Body of pancreas (tissue), 4 donors: ENCODE measurements at places on chromosomes 16 and 17. TPM values are rescaled to one million over a fixed set of nuclear protein-coding genes. Genes with fewer than 3 reads are reported as not detected.

CCDC40 gene
- 13.5 TPM for total RNA-seq

HAS3 gene
- 0.26 TPM for total RNA-seq

OR1F1 gene
- total RNA-seq = not detected

CLEC18A gene
- total RNA-seq = 2.1 TPM

FN3K gene
- 15.2 TPM for total RNA-seq

KRTAP4-12 gene
- not detected for total RNA-seq

RPH3AL gene
- total RNA-seq = 89.5 TPM

TMC7 gene
- total RNA-seq = 0.33 TPM

CD300E gene
- total RNA-seq = not detected

- DNase-seq = no peak
- no peaks in the 10 kb centered on the region for H3K36me3 ChIP-seq
- no peak overlapping the region for H3K4me3 ChIP-seq
These were observed 230.4 kb downstream of the CPPED1 start for GRCh38 chr16:12573300-12573699.

DNA sequence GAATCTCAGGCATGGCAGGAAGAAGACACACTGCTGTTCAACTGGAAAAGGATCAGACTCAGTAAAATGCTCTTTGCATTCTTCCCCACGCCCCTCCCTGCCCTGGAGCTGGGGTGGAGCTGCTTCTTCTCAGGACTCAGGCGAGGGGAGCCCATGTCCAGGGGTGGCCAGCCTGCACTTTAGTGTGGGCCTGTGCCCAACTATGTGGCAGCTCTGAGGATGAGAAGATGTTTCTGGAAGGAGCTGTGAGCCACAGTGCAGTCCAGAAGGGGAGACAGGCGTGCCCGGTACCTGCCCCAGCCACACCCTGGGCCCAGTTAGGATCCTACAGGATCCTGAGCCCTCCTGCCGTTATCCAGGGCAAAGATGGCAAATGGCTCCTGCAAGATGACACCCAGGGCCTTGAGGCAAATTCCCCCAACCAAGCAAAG lies 120.3 kb downstream of the ANKRD11 start:
- H3K36me3 ChIP-seq = no peaks in the 10 kb centered on the region
- peaks cover 37% of the 10 kb centered on the region for H3K4me1 ChIP-seq
- H3K4me3 ChIP-seq = no peak overlapping the region
- H3K27me3 ChIP-seq = no peaks in the 10 kb centered on the region
- no peak overlapping the region for H3K27ac ChIP-seq

DNA sequence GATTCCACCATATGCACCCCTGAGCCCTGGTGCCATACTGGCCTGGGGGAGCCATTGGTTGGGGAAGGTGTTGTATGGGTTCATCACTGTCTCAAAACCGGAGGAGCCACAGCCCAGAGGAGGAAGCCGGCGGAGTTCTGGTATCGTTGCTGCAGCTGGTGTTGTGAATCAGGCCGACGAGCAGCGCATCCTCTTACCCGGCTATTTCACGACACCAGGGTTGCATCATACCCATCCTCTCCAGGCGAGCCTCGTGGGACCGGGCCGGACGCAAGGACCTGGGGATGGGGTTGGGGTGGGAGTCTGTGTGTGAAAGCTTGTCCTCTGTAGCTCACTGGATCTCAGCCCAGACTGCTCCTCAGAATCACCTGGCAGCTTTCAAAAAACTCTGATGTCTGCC lies 6.6 kb upstream of the SLC12A3 start:
- H3K27me3 ChIP-seq = no peaks in the 10 kb centered on the region
- no peak for DNase-seq
- peaks cover 26% of the 10 kb centered on the region for H3K4me1 ChIP-seq
- H3K27ac ChIP-seq = no peak overlapping the region
- no peak overlapping the region for H3K4me3 ChIP-seq

- DNase-seq = no peak
- H3K36me3 ChIP-seq = no peaks in the 10 kb centered on the region
- H3K4me1 ChIP-seq = no peaks in the 10 kb centered on the region
- H3K4me3 ChIP-seq = no peak overlapping the region
- no peaks in the 10 kb centered on the region for H3K27me3 ChIP-seq
- no peak overlapping the region for H3K27ac ChIP-seq
These were observed 43.0 kb upstream of the CDH8 start for GRCh38 chr16:62079236-62079635.

GRCh38 chr17:40347319-40348135 lies 17.0 kb downstream of the GJD3 start:
- H3K36me3 ChIP-seq = no peaks in the 10 kb centered on the region
- H3K4me3 ChIP-seq = no peak overlapping the region
- H3K4me1 ChIP-seq = peaks cover 67% of the 10 kb centered on the region
- H3K27me3 ChIP-seq = no peaks in the 10 kb centered on the region

DNA sequence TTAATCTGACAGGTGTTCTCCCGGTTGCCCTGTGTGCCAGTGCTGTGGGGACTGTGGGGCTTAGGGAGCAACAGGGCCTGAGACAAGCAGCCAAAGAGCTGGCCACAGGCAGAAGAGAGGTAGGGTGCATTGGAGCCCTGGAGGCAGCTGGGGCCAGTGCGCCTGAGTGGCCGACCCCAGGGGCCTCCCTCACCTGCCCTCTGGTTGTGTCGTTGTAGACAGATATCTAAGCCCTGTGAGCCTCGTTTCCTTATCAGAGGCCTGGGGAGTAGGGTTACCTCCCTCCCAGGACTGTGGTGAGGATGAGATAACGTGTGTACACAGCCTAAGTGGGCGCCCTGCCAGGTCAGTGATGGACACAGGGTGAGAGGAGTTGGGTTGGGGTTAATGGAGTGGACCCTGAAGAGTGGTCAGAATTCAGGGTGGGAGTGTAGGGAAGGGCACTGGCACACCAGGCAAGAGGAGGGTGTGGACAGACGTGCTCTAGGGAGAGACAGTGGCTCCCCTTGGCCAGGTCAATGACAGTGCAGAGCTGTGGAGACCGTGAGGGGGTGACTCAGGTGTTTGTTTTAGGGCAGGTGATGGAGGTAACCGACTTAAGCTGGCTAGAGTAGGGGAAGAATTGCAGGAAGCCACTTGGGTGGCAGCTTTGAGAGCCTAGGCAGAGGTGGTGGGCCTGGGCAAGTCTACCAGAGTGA lies 3.4 kb downstream of the NARF start:
- H3K27ac ChIP-seq = no peak overlapping the region
- DNase-seq = peak; percentile 64
- H3K27me3 ChIP-seq = no peaks in the 10 kb centered on the region
- peaks cover 5% of the 10 kb centered on the region for H3K36me3 ChIP-seq
- H3K4me1 ChIP-seq = peaks cover 52% of the 10 kb centered on the region

DNA sequence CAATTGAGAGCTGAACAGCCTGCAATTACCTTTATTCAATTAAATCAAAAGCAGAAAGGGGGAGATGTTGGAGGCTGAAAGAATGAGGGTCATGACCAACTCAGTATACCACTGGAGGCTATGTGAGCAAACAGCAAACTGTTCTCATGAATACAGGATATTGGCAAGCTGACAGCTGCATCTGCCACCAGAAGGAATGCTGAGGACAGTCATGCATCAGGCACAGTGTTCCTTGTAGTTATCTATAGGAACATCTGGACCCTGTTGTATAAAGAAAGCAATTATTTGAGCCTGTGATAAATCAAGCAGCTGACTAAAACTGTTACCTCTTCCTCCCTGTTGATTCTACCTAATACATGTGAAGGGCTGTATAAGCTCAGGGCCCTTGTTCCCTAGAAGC lies 2064.6 kb downstream of the TP53TG3F start:
- no peaks in the 10 kb centered on the region for H3K4me1 ChIP-seq
- no peak overlapping the region for H3K27ac ChIP-seq
- no peaks in the 10 kb centered on the region for H3K27me3 ChIP-seq
- H3K36me3 ChIP-seq = no peaks in the 10 kb centered on the region

DNA sequence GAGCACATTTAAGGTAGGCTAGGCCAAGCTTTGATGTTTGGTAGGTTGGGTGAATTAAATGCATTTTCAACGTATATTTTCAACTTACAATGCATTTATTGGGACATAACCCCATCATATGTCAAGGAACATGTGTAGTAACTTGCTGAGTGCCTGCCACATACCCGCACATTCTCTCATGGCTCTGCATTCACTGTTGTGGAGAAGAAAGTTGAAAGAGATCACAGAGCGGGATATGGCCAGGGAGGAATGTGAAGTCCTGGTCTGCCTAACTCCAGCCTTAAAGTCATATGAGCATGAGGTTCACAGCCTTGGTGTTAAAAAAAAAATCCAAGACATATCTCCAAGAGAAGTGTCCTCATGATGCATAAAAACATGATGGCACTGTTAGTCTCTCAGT lies 79.1 kb downstream of the CFDP1 start:
- no peak for DNase-seq
- no peaks in the 10 kb centered on the region for H3K4me1 ChIP-seq
- no peaks in the 10 kb centered on the region for H3K36me3 ChIP-seq
- no peak overlapping the region for H3K4me3 ChIP-seq
- no peaks in the 10 kb centered on the region for H3K27me3 ChIP-seq

DNA sequence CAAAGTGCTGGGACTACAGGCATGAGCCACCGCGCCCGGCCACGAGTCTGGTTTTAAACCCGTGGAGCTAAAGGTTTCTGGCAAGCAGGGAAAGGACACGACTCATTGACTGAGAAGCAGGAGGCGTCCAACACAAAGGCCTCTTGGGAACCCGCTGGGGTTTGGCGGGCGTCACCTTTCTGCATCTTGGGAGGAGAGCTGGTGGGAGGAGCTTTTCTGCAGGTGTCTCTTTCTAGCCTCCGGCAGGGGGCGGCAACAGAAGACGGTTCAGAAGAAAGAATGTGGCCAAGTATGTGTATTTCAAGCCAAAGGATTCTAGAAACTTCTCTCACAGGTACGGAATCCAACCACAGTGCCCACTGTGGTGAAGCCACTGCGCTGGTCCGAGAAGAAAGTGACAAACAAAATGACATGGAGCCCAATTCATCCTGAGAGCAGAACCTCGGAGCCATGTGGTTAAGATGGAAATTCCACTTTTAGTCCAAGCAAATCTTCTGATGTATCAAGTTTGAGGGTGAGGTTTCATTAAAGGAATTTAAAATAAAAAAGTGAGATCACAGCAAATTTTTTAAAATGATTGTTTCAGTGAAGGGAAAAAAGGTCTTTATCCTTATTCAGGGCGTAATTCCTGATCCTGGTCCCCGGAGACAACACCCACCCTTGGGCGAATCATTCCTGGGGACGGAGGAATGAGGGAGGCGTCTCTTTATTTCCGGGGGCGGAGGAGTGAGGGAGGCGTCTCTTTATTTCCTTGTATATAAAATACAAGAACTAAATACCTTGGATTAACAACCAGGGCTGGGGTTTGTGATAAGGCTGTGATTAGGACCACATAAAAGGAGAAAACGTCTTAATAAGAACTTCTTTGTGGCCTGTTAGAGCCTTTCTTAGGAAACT lies 97.6 kb downstream of the MRM3 start:
- peaks cover 73% of the 10 kb centered on the region for H3K4me1 ChIP-seq
- no peaks in the 10 kb centered on the region for H3K36me3 ChIP-seq
- DNase-seq = peak; percentile 97
- no peaks in the 10 kb centered on the region for H3K27me3 ChIP-seq
- no peak overlapping the region for H3K4me3 ChIP-seq

DNA sequence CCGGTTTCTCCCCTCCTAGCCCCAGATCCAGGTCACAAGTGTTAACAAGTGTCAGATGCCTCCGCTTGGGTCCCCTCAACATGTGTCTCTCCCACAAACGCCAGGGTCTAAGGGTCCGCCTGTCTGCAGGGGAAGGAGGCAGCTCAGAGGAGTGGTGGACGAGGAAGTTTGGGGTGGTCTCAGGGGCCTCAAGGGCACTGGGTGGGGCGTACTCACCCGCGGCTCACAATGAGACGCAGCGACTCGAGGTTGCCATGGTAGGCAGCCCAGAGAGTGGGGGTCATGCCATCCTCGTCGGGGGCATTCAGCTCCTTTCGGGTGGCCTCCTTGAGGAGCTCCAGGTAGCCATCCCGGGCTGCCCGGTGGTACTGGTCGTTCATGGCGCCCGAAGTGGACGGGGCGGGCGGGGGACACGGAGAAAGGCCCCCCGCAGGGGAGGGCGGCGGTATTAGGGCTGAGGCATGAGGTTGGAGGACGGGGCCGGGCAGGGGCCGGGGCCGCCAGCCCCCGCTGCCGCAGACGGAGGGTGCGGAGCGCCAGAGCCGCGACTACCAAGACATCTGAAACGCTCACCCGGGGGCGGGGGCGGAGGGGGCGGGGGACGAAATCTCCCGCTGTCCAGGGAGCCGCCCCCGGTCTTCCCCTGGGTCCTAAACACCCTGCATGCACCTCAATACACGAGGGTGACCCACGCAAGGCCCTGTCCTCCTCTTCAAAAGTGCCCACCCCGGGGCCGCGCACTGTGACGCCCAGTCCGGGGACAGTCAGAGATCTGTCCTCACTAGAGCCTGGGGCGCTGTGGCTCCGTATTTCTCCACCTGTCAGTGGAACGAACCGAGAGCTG lies at the start of gene USH1G:
Gene USH1G (minus strand): TSS at position 562 of the 844 bp plus-strand sequence. CDS start 182 bp downstream, at position 380.
- H3K27ac ChIP-seq = no peak within 1 kb of the TSS
- H3K27me3 ChIP-seq = no peaks in the 10 kb centered on the region
- peaks cover 28% of the 10 kb centered on the region for H3K4me1 ChIP-seq
- no peaks in the 10 kb centered on the region for H3K36me3 ChIP-seq
- no peak within 1 kb of the TSS for H3K4me3 ChIP-seq

- DNase-seq = no peak
- H3K4me3 ChIP-seq = no peak overlapping the region
- H3K27me3 ChIP-seq = no peaks in the 10 kb centered on the region
- no peak overlapping the region for H3K27ac ChIP-seq
- peaks cover 3% of the 10 kb centered on the region for H3K36me3 ChIP-seq
These were observed 78.9 kb downstream of the ABCC6 start for GRCh38 chr16:16144416-16144815.

GRCh38 chr16:50306287-50306686 lies 39.9 kb downstream of the ADCY7 start:
- no peak overlapping the region for H3K4me3 ChIP-seq
- no peaks in the 10 kb centered on the region for H3K27me3 ChIP-seq
- H3K4me1 ChIP-seq = no peaks in the 10 kb centered on the region
- peak; percentile 7 for DNase-seq

DNA sequence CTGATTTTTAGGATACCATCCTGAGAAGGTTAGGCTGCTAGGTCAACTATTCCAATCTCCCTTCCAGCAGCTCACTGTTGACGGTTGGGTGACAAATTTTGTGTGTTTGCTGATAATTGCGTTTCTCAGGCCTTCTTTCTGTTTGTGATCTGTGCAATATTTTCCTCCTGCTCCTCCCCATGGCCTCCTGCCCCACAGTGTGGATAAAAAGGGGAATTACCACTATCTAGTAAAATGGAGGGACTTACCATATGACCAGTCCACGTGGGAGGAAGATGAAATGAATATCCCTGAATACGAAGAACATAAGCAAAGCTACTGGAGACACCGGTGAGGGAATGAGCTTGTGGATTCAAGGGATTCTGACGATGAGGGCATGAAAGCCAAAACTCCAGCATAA lies 9.2 kb downstream of the CHD3 start:
- no peak overlapping the region for H3K27ac ChIP-seq
- peaks cover 30% of the 10 kb centered on the region for H3K36me3 ChIP-seq
- no peaks in the 10 kb centered on the region for H3K4me1 ChIP-seq
- no peak for DNase-seq
